Anterior cingulate cortex (tissue), 58 donors: ENCODE measurements at places on chromosomes 7 and 10.

- DNase-seq, result no peak
Observed at GRCh38 chr7:50707236-50708006, 75.3 kb downstream of the GRB10 start.

DNA sequence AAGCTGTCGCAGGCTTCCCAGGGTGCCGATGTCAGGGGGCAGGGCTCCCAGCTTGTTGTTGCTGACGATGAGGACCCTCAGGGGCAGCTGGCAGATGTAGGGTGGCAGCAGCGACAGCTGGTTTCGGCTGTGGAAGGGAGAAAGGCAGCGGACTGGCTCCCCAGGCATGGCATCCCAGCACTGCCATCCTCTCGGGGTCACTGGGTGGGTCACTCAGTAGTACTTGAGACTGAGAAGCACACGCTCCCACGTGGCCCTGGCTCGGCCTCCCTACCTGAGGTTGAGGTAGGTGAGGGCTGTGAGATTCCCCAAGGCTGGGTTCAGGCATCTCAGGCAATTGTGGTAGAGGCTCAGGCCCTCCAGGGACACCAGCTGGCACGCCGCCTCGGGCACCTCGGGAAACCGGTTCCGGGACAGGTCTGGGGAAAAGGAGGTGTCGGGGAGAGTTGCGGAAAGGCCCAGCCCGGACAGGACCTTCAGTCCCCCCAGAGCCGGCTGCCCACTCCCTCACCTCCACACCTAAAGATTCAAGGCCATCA, 3.8 kb downstream of the LRCH4 start:
- DNase-seq, result no peak

- no peak for DNase-seq
Observed at GRCh38 chr7:106592282-106593027, 68.5 kb downstream of the CCDC71L start.

DNA sequence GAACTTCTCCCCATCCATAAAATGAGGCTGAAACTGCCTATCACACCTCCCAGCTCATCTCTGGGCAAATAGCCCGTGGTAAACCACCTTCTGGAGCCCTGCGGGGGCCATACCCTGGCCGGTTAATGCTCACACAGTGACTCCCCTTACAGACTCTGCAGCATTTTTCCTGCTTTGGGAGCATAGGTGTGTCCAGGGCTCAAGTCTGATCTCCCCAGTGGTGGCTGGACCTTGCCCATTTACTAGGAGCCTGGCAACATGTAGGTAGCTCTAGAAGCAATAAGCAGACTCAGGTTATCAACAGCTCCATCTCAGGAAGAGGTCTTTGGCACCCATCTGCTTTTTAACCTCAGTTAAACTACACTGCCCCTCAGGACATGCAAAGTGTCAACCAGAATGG, 5.5 kb upstream of the CDHR1 start:
- DNase-seq, result no peak

DNA sequence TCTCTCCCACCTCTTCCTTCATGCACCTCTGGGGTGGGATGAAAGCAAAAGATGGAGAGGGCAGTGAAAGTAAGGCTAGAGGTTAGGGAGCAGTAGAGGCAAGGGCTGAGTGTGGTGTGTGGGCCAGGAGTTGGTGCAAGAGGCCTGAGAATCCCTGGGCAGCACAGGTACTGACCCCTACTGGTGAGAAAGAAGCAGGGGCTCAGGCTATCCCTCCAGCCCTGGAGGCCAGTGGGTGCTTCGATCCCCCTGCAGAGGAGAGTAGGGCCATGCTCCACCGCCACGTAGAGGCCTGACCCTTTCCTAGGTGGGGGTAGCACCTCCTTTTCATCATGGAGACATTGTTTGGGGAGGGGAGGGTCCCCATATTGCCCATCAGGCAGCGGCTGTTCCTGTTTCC, 9.8 kb downstream of the CDHR1 start:
- DNase-seq, result no peak

DNA sequence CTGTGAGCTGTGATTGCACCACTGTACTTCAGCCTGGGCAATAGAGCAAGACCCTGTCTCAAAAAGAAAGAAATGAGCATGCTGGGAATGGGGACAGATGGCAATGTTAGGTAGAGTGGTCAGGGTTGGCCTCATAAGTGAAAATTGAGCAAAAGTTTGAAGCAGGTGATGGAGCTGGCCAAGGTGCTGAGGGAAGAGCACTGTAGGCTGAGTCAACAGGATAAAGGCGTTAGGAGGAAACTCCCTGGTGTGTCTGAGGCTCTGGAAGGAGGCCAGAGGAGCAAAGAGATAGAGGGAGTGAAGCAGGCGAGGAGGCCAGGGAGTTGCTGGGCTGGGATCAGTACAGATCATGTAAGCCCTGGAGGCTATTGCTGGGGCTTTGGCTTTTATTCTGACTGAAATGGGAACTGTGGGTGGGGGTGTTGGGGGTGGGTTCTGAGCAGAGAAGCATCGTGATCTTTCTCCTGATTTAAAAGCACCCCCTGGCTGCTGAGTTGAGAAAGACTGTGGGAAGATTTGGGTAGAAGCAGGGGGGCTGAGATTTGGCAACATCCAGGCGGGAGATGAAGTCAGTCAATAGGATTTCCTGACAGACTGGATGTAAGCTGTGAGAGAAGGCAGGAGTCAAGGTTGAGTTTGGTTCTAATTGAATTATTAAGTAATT, 52.5 kb upstream of the VKORC1L1 start:
- no peak for DNase-seq
